ENCODE measurements at places on chromosomes 3 and 15. TPM values are rescaled to one million over a fixed set of nuclear protein-coding genes. Genes with fewer than 3 reads are reported as not detected.

DNA sequence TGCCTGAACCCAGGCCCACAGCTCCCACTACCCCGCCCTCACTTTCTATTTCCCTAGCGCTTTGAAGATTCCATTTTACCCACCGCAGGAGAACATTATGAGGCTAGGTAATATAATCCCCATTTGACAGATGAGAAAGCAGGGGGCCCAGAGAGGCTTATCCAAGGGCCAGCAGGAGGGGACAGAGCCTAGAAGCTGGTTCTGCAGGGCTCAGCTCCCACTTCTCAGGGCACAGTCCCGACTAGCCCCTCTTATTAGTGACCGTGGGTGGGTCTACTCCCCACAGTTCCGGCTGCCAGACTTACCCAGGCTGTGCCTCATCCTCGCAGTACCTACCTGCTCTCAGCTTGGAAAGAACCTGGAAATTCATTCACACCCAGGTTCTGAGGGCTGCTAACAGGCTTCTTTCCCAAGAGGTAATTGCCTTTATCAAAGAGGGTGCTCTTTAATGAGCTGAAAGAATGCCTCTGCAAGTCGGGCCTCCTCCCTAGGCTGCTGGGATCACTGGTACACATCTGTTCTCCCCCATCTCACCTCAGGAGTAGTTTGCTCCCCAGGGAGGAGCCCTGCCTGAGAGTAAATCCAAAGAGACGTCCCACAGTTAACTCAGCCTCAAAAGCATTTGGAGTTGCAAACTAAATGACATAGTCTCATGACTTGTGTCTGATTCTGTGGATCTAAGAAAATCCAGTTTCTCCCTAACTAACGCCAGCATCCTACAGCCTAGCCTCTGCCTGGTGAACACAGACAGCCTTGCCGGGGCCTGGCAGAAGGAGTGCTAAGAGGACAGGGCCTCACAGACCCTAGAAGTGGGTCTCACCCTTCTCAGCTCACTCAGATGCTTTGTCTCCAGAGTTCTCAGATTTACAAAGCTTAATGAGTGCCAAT, 125.0 kb downstream of the CHSY1 start:
- no peak for DNase-seq

DNA sequence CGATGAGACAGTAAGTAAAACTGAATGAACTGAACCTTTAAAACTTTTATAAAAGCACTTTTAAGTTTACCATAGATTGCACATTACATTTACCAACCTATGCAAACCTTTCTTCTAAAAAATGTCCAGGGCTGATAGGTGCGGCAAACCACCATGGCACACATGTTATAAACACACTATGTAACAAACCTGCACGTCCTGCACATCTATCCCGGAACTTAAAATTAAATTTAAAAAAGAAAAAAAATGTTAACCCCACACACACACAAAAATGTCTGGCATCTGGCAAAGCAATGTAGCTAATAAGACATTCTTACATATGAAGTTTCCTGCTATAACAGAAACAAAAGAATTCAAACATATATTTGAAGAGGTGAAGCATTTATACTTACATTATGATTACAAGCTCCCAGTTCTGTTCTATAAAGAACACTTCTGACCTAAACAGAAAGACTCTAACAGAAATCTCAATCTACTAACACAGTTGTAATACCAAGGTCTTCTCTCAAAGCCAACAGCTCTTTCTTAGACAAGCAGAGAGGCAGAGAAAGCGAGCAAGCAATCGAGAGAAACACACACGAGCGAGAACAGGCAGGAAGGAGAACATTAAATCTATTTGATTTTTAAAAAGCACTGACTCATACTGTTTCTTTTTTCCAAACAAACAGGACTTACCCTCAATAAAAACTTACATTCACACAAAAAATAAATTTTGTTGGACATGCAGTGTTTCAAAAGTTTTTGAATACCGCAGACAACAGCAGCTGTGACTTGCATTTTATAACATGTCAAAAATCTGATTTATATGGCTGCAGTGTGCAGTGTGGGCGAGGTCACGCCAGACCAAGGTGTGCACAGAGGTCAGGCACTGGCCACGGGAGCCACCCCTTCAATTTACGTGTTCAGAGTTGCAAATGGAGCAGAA, at the start of gene NRG4:
Gene NRG4, minus strand, starts transcription at position 798 of the 925 bp plus-strand sequence. CDS start 1,194 bp downstream, outside the sequence.
- DNase-seq = no peak

The FBXO40 gene
- not detected for total RNA-seq

DNA sequence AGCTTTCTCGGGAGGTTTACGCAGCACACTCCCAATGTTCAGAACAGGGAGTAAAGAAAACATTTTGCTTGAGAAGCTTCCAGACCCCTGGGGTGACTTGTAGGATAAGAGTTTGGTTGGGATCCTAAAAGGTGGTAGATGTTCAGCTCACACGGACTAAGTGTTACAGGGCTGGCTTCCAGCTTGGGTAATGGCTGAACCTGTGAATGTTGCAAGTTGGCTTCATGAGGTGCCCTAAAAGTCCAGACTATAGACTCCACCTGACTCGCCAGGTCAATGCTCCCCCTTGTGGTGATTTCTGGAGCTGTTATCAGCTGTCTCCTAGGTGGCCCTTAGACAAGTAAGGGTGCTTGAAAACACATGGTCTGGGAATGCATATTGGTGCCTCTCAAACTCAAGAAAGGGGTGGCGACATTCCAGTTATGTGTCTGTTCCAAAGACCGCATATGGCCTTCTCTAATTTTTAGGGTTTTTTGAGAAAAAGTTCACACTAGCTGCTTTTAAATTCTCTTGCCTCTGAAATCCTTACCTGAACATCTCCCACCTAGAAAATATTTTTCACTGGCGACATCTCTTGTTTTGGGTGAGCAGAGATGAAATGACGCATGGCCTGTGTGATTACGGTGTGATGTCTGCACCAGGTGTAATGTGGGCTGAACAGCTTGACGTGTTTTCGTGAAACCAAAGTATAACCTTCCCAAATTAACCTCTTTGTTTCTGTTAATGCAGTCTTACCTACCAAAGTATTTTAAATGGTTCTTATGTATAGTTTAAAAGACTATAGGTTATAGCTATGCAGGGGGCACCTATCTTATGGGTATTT, 175.7 kb upstream of the KBTBD8 start:
- DNase-seq = peak; percentile 44

GRCh38 chr15:98876451-98877369, 130.9 kb downstream of the PGPEP1L start:
- no peak for DNase-seq

The GP5 gene
- 3.3 TPM for total RNA-seq

- no peak for DNase-seq
Observed at GRCh38 chr3:122074621-122075265, 19.6 kb downstream of the CD86 start.

The TMEM39A gene
- total RNA-seq = 54.1 TPM

DNA sequence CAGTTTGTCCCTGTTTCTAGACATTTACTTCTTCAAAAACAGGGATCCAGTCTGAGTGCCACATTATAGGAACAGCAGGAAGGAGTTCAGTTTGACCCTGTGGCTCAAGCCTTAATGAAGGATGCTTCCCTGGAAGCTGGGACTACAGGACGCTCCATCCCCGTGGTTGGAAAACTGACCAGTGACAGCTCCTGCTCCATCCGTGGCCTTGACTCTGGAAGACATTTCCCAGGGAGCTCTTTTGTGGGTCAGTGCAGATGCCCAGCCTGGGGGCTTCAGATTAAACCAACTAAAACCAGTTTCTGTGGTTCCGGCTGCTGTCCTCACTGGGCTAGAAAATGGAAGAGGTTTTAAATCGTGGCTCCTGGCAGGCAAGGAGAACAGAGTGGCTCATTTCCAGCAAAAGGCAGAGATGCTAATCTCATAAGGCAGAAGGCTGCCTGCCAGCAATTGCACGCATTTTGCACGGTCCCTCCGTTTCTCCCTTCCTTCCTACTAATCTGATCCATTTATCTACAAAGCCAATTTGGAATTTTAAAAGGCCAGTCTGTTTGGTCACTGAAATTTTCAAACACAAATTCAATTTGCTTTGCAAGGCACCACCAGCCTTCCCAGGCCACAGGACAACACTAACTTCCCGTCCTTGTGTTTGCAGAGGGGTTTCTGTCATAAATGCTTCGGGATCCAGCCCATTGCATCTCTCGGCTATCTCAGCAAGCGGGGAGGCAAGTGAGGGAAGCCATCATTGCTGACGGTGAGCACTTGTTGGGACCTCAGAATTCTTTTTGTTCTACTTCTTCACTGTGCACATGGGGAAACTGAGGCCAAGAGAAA, 6.2 kb upstream of the SSUH2 start:
- DNase-seq = no peak

DNA sequence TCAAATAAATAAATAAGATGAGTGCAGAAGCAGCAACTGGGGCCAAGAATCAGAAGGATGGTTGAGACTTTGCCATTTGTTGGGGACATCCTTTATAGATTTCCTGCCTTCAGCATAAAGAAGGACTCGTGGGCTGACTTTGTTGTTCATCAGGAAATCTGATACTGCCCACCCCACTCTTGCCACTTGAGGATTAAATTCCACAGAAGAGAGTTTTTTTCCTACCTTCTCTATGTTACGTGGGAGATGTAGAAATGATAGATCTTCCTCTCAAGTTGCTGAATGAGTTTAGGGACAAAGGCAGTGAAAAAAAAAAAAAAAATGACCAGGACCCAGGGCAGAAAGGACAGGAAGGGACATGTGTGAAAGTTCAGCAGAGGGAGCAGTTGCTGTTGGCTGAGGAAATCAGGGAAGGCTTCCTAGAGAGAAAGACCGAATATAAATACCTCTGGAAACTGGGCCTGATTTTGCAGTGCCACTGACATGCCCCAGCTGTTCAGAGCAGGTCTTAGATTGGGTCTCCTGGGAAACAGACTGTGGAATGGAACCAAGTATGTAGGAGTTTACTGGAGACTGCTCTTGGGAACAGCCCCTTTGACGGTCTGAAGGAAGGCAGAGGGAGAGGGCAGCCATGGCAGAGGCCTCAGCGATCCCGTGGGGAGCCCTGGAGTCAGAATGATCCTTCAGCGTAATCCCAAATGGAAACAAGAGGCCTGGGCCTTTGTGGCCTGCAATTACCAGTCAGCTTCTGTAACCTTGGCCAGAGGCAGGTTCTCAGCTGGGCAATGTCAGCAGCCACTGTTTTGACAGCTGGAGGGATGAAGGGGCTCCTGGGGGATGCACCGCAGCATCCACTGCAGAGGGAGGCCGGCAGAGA, 50.9 kb downstream of the C3orf20 start:
- DNase-seq = no peak

- DNase-seq = no peak
Observed at GRCh38 chr15:100328796-100329195, 13.0 kb downstream of the ADAMTS17 start.

DNA sequence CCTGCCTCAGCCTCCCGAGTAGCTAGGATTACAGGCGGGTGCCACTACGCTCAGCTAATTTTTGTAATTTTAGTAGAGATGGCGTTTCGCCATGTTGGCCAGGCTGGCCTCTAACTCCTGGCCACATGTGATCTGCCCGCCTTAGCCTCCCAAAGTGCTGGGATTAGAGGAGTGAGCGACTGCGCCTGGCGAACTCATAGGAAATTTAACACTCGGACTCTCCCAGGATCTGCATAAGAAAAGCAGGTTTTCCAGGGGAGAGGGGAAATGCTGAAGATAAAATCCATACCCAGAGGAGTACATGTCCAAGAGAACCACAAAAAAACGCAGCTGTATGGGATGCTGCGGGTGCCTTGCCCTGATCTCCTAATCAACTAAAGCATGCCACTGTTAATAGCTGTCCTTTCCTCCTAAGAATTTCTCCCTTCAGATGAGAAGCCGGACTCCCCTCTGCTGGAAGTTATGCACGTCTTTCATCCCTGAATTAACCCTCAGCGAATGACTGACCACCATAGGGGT, 25.3 kb upstream of the TGFBR2 start:
- no peak for DNase-seq

- DNase-seq = no peak
Observed at GRCh38 chr3:159112724-159113123, 310.9 kb downstream of the MFSD1 start.

DNA sequence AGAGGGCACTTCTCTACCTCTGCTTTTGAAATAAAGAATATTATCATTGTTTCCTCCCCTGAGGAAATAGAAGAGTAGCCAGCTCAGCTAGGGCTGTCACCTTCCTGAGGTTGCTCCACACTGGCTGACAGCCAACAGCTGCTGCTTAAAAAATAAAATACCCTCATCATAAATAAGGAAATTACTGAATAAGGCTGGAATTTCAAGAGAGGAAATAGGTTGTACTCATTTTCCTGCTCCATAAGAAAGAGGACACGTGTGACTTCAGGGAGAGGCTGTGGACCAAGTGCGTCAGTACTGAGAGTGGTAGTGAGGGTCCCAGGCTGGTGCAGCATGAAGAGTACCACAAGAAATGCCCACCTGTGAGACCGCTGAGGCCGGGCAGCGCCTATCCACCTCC, 8.1 kb upstream of the C2CD4B start:
- DNase-seq = no peak

DNA sequence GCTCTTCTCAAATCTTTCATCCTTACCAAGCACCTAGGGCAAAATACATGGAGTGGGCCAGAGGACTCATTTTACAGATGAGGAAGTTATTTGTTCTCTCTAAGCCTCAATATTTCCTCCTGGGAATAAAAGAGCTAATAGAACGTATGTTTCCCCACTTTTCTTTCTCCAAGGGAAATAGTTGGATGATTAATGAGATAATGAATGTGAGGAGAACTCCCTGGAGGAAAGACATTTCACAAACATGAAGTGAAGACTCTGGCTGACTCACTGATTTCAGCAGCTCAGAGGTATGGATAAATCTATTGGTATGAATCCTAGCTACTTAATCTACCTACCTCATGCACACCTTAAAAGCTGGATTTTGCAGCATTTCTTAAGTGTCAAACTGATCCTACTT, 98.4 kb downstream of the ECT2 start:
- DNase-seq = no peak

DNA sequence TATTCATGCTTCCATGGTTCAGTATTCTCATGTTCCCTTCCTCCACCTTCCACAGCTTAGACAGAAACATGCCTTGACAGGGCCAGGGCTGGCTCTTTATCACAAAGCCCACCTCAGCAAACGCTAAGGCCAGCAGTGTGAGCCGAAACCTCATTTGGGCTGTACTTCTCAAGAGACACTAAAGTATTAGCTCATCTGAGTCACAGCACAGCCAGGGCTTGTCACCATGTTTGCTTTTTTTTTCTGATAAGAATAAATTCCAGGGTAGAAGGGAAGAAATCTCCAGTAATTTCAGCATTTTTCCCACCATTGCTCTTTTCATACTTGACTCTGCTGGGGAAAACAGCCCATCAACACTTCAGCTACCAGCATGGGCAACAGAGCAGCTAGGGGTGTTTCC, 95.4 kb downstream of the MYLK start:
- no peak for DNase-seq

The ZDHHC19 gene
- not detected for total RNA-seq

GRCh38 chr3:186088335-186088734, 20.6 kb downstream of the ETV5 start:
- no peak for DNase-seq

GRCh38 chr3:27633224-27633545, 88.9 kb downstream of the EOMES start:
- DNase-seq = peak; percentile 2

- DNase-seq = no peak
Observed at GRCh38 chr15:77243716-77244401, 172.9 kb upstream of the TSPAN3 start.

GRCh38 chr3:126446301-126446700, 29.4 kb downstream of the ZXDC start:
- DNase-seq = peak; percentile 31

All from CD4-positive, alpha-beta T cell (primary cell).